CD8-positive, alpha-beta memory T cell (primary cell): ENCODE measurements at places on chromosomes 5 and 9.

DNA sequence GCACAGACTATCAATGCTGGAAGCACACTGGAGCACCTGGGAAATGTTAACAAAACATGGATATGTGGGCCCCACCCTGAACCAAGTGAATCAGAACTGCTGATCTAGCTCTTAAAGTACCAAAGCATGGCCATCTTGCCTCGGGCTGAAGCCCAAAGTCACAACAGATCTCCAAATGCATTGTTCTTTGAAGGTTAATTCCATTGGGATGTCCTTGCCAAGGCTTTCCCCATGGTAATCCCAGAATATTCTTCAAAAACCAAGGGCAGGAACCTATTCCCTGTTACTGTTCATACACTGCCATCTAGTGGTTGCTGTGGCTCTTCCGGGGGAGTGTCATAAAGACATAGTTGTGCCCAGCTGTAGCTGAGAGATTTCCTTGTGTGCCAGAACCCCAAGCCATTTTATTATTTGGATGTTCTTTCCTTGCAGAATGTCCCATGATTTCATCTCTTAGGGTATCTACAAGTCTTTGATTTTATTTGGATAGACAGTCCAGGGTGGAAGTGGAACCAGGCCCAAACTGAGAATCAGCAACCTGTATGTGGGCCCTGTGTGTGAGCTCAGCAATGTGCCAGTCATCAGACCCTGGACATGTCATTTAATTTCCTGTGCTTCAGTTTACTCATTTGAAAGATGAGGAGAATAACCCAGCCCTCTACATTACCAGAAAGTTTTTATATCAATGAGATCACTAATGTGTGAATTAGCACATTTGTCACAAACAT is 290.0 kb downstream of the ACTL7B start:
- no peak for DNase-seq

- DNase-seq = no peak
These were observed 5.0 kb upstream of the GPRIN1 start for GRCh38 chr5:176614805-176615478.

GRCh38 chr9:109817146-109817845 is 37.3 kb downstream of the PALM2AKAP2 start:
- no peak for DNase-seq

GRCh38 chr9:129264388-129264787 is 86.3 kb upstream of the IER5L start:
- no peak for DNase-seq

GRCh38 chr5:161686149-161686548 is 628 bp downstream of the GABRA6 start:
- no peak for DNase-seq

- no peak for DNase-seq
These were observed 59.6 kb downstream of the SNCAIP start for GRCh38 chr5:122371511-122372151.

- no peak for DNase-seq
These were observed 43.7 kb downstream of the STK10 start for GRCh38 chr5:172144291-172144815.

DNA sequence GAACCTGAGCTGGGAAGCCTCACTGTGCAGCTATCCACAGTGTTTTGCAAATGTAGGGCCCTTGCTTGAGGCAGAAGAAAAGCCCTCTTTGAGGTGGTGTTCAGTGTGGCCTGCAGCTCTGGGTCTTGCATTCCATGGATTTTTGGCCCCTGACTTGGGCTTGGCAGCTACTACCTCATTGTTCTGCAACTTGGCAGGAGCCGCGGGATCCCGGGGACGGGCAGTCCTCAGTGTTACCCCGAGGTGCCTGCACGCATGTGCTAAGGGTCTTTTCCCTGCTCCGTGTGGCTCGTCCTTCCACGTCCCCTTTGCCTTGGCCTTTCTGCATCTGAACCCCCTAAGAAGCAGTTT is 39.8 kb downstream of the NEK6 start:
- DNase-seq = no peak

DNA sequence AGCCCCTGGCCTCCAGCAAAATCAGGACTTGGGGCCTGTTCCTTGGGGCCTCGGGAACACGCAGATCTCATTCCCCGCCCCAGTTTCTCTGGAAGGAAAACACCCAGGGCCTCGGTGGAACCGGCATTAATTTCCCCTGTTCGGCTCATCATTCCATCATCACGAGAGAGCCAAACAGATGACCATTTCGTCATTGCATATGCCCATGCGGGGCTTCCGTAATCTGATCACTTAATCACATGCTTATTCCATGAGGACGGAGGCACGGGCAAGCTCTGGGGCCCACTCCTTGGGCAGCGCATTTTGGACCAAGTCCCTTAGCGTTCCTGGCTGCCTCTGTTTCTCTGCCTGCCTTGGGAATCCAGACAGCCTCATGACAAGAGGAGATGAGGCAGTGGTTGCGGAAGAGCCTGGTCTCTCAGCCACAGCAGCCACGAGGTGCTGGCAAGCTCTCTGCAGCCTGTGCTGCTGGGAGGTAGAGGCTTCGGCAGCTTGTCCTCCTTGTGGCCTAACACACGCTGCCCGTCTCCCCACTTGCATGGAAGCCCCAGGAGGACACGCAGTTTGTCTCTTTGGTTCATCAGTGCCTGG is 65.0 kb upstream of the IER5L start:
- DNase-seq = no peak

- no peak for DNase-seq
These were observed 66.4 kb downstream of the RETREG1 start for GRCh38 chr5:16550316-16550952.

GRCh38 chr5:175856408-175857100 is 14.8 kb upstream of the CPLX2 start:
- no peak for DNase-seq

- no peak for DNase-seq
These were observed 37.4 kb downstream of the KCNIP1 start for GRCh38 chr5:170541146-170541769.

- DNase-seq = no peak
These were observed 163.8 kb upstream of the SLC28A3 start for GRCh38 chr9:84504360-84504759.

DNA sequence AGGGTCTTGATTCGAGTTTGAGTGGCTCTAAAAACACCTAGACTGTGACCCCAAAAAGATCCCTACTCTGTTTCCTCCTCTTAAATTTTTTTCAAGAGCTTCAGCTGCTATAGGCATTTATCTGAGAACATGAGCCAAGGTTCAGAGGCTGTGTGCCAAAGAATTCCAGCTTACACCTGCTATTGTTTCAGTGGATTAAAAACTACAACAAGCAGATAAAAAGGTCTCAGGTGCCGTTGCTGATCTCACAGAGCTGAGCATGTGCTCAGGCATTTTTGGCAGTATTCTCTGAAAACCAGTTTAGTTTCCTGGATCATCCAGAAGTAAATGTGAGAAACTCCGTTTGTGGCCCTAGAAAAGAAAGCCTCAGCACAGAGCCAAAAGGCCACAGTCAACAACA is 349.2 kb downstream of the DEPDC1B start:
- DNase-seq = no peak

DNA sequence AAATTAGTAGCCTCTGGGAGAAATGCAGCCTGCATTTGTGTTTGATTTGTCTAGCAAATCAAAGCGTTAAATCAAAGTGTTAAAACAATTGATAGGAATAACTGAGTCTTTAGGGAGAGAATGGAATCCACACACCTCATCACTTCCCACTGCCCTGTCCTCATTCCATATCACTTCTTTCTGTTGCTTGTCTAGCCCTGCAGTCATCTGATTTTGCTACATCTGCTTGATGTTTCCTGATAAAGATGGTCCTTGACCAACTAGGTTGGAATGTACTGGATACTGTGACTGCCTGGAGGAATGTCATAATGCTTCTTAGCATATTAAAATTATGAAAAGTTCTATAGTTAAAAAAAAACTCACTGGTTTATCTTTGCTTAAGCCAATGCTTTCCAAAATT is 119.9 kb downstream of the DOCK2 start:
- DNase-seq = no peak

DNA sequence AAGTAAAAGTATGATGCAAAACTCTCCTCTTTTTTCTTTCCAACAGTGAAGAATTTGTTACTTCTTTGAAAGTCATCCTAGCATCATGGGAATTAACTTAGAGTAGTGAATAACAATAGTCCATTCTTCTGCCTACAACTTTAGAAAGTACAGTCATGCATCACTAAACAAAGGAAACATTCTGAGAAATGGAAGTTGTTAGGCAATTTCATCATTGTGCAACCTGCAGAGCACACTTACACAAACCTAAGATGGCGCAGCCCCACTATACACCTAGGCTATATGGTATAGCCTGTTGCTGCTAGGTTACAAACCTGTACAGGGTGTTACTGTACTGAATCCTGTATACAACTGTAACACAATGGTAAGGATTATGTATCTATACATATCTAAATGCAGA is 1209.3 kb upstream of the C9orf72 start:
- DNase-seq = no peak
